Islet precursor cell (in vitro differentiated cells): ENCODE measurements at places on chromosomes 7 and 10.

DNA sequence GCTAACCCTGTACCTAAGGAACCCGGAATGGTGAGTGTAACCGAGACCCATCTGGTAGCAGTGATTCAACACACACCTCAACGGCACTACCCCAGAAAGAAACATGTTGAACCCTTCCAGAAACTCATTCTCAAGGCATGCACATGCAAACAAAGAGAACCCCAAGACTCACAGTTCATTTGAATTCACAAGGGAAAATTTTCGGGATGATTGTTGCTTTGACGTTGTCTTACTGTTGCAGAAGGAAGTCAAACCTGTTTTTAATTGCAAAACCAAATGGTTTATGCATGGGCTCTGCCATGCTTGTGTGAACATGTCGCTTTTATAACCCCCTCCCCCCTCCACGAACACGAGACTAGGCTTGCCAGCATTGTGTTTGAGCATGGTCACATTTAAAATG is 539.7 kb downstream of the GATA3 start:
- no peak for DNase-seq

DNA sequence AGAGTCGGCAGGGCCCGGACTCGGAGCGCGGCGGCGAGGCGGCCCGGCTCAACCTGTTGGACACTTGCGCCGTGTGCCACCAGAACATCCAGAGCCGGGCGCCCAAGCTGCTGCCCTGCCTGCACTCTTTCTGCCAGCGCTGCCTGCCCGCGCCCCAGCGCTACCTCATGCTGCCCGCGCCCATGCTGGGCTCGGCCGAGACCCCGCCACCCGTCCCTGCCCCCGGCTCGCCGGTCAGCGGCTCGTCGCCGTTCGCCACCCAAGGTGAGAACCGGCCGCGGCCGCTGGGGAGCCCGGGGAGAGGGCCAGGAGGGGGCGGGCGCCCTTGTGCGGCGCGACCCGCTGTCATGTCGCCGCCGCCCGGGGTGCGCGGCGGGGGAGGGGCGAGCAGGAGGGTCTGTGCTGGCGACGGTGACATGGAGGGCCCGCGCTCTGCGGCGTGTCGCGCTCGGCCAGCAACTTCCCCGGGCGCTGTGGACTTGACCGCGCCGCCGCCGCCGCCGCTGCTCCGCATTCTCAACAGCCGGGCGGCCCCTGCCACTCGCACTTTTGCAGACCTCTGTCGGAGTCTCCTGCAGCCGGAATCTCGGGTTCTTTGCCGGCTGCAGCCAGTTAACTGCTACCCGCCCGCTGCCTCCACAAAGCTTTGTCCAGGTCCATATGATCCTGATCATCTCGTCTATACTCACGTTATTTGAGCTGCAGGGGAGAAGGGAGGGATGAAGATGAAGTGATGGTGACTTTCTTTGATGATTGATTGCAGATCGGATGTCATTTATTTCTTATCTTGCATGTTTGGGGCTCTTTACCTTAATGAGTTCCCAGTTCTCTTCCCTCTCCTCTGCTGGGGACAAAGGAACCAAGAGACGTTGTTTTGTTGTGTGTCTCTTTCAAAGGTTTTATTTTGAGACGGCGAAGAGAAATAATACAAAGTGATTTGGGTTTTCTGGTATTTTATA is 869 bp downstream of the TRIM24 start:
- peak; percentile 76 for DNase-seq

DNA sequence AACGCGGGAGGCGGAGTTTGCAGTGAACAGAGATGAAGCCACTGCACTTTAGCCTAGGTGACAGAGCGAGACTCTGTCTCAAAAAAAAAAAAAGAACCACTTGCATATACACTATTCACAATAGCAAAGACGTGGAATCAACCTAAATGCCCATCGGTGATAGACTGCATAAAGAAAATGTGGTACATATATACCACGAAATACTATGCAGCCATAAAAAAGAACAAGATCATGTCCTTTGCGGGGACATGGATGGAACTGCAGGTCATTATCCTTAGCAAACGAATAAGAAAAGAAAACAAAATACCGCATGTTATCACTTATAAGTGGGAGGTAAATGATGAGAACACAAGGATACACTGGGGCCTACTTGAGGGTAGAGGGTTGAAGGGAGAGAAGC is 39.5 kb downstream of the EGFR start:
- DNase-seq, result no peak

DNA sequence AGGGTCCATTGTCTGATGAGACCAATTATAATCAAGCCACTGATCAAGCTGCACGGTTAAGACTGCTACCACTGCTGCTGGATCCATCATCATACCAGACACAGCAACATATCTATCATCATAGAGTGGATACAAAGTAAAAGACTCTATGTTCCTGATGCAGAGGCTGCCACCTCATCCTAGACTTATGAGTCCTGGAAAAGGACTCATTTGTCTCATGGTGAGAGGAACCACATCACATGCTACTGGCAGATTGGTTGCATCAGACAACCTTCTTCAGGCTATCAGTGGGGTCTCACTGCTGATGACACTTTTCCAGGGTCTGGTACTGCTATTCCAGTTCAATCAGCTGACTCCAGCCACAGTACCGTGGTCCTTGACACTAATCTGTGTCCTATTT is 79.0 kb downstream of the ABI1 start:
- no peak for DNase-seq

DNA sequence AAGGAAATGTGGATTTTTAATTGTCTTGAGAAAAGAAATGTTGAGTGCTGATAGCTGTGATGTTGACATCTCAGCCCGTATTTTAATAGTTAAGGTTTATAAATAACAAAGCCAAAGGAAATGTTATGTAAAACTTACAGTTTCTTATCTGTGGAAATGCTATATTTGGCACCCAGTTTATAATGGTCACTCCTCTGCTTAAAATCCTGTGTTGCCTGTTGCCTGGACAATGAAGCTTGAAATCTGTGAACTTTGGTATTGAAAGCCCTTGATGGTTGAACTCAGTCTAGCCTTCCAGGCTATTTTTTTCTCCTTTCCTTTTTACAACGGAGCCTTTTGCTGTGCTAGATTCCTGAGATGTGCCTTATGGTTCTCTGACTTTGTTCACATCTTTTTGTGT is 46.5 kb downstream of the MCU start:
- DNase-seq, result no peak

DNA sequence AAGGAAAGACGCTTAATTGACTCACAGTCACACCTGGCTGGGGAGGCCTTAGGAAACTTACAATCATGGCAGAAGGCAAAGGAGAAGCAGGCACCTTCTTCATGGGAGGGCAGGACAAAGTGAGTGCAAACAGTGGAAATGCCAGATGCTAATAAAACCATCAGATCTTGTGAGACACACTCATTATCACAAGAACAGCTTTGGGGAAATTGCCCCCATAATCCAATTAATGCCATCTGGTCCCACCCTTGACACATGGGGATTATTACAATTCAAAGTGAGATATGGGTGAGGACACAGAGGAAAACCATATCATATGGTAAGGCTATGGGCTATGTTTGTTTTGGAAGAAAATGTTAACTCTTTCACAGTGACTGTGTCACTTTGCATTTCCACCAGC is 1272.5 kb upstream of the CELF2 start:
- DNase-seq, result no peak

DNA sequence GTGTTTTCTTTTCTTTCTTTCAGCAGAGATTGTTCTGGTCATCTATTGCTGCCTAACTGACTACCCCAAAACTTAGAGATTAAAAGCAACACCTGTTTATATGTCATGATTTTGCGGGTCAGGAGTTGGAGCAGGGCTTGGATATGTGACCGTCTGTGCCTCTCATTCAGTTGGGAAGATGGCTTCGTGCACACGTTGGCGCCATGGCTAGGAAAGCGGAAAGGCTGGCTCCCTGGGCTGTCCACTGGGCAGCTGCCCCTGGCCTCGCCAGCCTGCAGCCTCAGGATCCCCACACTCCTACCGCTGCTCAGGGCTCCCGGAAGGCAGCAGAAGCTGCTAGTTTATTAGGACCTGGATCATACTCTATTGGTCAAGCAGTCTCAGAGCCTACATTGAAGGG is 638.1 kb upstream of the FOXK1 start:
- DNase-seq, result no peak

DNA sequence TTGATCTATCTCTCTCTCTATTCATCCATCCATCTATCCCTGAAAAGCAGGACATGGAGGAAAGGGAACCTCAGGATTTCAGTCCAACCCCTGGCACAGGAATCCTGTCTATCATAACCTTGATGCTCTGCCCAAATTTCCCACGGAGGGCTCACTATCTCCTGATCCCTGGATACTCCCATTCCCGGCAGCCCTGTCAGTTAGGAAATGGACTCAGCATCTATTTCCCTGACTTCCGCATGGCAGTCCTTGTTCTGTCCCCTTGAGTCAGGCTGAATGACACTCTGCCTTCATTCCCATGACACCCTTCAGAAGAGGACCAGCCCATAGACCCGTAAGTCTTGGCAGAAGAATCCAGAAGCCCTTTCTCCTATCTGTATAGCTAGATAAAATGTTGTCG is 77.7 kb downstream of the VWA2 start:
- peak; percentile 7 for DNase-seq

- DNase-seq, result no peak
These were observed 24.5 kb upstream of the GRB10 start for GRCh38 chr7:50807026-50807730.

DNA sequence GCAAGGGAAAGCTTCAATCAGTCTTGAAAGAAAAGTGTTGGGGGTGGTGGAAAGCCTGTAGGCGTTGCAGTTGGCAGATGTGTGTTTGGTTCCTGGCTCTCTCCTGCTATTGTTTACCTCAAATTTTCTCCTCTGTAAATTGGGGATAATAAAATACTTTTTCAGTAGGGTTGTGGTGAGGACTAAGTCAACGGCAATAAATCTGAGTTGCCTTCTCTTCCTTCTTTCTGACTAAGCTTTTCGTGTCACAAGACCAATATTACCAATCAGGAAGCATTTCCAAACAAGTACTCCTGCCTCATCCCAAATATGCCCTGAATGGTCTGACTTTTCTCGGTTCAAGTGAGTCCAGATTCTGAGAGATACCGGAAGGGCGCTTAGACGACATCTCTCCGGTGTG is 54.0 kb downstream of the CREB5 start:
- no peak for DNase-seq

GRCh38 chr7:101783381-101784181 is 33.8 kb upstream of the CUX1 start:
- DNase-seq, result no peak

DNA sequence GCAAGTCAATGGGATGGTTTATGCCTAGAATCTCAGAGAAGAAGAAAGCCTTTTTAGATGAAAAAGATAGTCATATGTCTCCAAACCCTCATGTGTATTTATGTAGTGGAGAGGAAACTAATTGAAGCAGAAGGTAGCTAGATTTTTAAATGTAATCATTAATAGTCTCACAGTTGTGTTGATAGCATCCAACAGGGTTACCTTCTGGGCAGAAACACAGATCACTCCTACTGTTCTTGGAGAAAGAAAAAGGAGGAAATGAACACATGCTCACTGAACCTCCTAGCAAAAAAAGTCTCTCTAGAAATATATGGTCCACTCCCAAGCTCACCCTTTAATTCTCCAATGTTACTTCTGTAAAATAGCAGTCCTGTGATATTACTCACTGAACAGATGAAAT is 777.2 kb upstream of the C7orf33 start:
- DNase-seq, result no peak

DNA sequence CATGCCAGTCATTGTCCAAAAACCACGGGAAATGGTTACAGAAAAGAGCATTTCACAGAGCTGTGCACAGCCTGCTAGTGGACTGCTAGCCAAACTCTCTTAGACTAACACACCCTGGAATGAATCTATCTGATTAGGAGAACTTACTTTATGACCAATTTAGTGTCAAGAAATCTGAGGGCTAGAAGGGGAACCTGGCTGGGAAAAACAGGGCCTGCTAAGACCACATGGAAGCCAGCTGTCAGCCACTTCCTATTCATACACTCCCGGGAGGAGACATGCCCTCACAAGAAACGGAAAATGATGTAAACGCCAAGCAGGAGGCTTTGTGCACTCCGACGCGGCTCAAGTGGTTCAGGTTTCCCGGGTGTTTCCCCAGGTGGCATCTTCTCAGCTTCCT is 54.8 kb downstream of the MPP7 start:
- DNase-seq, result no peak

DNA sequence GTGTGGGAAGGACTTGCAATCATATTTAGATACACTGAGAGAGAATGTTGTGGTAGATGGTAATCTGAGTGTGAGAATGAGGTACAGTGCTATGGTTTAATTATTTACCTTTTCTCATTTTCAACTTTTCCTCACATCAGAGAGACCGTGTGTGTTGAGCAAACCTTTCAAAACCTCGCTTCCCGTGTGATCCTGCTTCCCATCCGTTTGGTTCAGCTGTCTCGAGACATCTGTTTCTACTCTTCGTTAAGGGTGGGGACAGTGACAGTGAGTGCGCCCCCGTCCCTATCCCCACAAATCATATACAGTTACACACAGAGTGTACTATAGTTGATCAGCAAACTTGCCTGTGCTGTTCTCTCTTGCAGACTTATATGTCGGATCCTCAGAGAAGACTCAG is 33.0 kb upstream of the NOBOX start:
- DNase-seq, result no peak

DNA sequence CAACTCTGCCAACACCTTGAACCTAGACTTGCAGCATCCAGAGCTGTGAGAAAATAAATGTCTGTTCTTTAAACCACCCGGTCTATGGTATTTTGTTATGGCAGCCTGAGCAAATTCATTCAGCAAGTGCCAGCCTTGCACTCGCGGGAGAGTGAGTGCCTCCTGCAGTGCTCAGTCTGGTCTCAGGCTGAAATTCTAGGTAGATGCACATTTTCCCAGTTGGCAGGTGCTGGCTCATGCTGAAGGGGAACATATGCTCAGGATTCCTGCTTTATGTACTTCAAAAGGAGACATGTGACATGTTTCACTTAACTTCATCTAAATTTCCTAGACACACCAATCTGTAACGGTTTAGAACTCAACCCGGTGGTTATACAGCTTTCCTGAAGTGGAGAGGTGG is 170.8 kb downstream of the MGMT start:
- DNase-seq, result no peak

DNA sequence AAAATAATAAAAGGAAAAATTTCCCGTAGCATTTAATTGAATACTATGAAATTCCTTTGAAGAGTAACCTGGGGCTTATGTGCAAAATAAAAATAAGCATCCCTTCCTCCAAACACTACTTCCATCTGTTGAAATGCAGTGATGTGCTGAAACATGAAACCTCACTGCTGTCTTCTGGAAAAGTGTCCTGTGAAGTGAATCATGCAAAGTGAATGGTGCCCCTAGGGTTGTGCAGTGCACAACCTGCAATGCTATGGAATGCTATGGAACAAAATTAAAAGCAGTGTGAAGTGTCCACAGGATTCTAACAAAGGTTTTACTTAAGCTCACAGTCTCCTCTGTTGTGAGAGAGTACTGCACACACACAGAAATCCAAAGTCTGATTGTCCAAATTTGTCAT is 480.9 kb downstream of the ETV1 start:
- DNase-seq, result peak; percentile 70

- DNase-seq, result no peak
These were observed 4.6 kb upstream of the ARHGAP22 start for GRCh38 chr10:48609441-48609840.

- DNase-seq, result peak; percentile 84
These were observed 167.8 kb upstream of the EEPD1 start for GRCh38 chr7:35985126-35985754.
